ENCODE measurements at places on chromosomes 4 and X.

DNA sequence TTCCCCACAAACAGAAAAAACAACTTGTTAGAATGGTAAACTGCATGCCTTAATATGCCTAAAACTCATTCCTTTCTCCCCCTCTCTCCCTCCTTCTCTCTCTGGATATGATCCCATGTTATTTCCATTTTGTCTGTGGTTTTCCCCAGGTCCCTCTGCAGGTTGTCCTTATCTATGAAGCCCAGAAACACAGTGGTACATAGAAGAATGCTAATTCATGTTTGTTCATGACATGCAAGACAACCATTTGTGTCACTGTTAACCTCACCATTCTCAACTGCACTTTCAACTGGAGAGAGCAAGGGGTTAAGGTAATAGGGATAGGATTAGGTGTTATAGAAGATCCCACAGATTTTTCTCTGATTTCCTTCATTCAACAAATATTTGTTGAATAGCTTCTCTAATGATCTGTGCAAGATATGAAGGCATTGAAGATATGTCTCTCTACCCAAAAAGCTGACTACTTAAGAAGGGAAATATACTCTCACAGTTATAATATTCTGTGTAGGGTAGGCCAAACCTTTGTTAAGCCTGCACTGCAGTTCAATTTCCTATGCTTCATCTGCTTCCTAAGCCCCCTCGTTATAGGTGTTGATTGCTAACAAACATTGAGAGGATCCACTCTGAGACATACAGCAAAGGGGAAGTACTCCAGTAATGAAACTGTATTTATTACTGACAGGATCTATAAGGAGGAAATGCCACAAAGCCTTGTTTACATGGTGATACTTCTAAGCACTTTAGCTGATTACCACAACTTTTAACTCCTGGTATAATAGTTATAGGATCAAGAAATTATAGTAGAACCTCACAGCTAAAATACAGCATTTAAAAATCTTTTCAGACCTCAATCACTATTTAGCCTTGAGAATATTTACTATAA is 96.1 kb downstream of the FRYL start:
- DNase-seq = no peak

GRCh38 chr4:122781486-122781885 is 45.1 kb upstream of the FGF2 start:
- DNase-seq = no peak

GRCh38 chrX:150234126-150234525 is 129.0 kb upstream of the MAMLD1 start:
- DNase-seq = peak; percentile 13

DNA sequence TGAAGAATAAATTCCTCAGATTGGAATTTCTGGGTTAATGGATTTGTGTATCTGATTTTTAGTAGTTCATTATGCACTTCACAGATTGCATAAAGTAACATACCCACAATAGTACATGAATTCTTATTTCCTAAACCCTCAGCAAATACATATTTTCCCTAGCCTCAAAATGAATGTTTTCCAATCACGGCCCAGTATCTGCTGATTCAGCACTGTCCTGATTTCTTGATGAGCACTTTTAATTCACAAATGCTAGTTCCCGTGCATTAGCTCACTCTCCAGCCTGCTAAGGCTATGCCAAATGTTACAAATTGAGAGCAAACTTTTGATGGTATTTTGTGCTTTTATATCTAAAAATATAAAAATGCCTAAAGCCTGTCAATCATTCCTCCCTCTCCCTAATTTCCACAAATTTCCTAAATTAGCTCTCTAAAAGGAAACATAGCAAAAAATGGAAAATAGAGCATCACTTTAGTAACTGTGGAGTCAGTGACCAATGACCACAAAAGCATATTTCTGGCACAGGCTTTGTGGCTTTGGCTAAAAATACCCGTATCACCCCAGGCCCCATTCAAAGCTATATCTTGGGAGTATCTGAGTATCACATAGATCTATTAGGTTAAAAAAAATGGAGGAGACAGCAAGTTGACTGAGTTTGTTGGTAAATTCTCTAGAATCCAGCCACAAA is 75.5 kb downstream of the NAF1 start:
- DNase-seq = no peak

GRCh38 chr4:30720021-30720660 is at the start of gene PCDH7:
Gene PCDH7, plus strand, starts transcription at chr4:30720369. Its CDS starts 1,054 bp downstream, at chr4:30721423.
- peak; percentile 68 for DNase-seq

DNA sequence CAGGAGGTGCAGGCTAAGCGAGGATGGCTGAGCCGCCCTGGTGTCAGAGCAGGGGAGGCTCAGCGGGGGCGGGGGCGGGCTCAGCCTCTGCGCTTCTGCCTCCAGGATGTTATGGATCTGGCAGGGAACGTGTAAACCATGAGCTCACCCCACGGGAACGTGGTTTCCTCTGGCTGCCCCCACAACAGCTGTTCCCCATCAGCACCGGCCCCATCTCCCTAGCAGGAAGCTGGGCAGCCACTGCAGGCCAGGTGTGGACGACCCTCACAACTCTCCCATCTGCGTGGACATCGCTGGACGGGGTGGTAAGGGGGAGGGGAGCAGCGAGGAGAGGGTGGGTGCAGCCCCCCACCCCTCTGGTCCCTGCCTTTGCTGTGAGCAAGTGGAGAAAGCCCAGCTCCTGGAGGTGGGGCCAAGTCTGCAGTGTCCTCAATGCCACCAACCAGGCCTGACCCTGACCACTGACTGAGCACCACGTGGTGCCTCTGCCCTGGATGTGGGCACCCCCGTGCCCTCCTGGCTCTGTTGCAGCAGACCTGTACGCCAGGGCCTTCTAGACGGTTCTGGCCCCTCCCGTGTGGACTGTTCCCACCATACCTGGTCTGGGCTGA is 28.1 kb upstream of the SPON2 start:
- DNase-seq = peak; percentile 83

DNA sequence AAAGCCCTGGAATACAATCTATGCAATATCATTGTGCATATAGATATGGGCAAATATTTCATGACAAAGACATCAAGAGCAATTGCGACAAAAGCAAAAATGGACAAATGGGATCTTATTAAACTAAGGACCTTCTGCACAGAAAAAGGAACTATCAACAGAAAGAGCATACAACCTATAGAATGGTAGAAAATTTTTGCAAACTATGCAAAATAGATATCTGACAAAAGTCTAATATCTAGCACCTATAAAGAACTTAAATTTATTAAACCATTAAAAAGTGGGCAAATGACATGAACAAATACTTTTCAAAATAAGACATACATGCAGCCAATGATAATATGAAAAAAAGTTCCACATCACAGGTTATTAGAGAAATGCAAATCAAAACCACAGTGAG is 312.9 kb downstream of the GLUD2 start:
- DNase-seq = no peak
